A549 treated with Hydrocortisone at 1 μM for 4 hours (cell line): ENCODE measurements at places on chromosomes 12 and 14. TPM values are rescaled to one million over a fixed set of nuclear protein-coding genes. Genes with fewer than 3 reads are reported as not detected.

The HHIPL1 gene
- 0.16 to 0.24 TPM (median 0.20 TPM) in 5 replicates for total RNA-seq

The DPF3 gene
- total RNA-seq: 0.07 to 0.13 TPM (median 0.09 TPM) in 5 replicates

The CMA1 gene
- total RNA-seq: not detected in 5 replicates

The BCL11B gene
- 0.24 to 0.46 TPM (median 0.33 TPM) in 5 replicates for total RNA-seq

The CEBPE gene
- total RNA-seq: 0.07 to 0.08 TPM in 2 of 5 replicates, not detected in the others

The RNF212B gene
- not detected in 5 replicates for total RNA-seq

The PZP gene
- total RNA-seq: not detected in 5 replicates

The ZFYVE26 gene
- total RNA-seq: 5.0 to 6.5 TPM (median 5.5 TPM) in 5 replicates

The CLEC4D gene
- not detected in 5 replicates for total RNA-seq

The PPFIA2 gene
- total RNA-seq: not detected in 5 replicates

The SLC17A8 gene
- total RNA-seq: 0.12 TPM in 1 of 5 replicates, not detected in the others

The FLRT2 gene
- 2.5 to 3.2 TPM (median 2.9 TPM) in 5 replicates for total RNA-seq

The CRACR2A gene
- 1.2 to 2.2 TPM (median 1.6 TPM) in 5 replicates for total RNA-seq

The OTX2 gene
- total RNA-seq: not detected in 5 replicates

The HELB gene
- total RNA-seq: 1.1 to 1.3 TPM (median 1.3 TPM) in 5 replicates

The DAO gene
- total RNA-seq: not detected in 5 replicates
